Activated T-helper 1 cell treated with Interleukin-2 at 50 U/mL for 16 hours (primary cell): ENCODE measurements at places on chromosomes 12 and 14.

DNA sequence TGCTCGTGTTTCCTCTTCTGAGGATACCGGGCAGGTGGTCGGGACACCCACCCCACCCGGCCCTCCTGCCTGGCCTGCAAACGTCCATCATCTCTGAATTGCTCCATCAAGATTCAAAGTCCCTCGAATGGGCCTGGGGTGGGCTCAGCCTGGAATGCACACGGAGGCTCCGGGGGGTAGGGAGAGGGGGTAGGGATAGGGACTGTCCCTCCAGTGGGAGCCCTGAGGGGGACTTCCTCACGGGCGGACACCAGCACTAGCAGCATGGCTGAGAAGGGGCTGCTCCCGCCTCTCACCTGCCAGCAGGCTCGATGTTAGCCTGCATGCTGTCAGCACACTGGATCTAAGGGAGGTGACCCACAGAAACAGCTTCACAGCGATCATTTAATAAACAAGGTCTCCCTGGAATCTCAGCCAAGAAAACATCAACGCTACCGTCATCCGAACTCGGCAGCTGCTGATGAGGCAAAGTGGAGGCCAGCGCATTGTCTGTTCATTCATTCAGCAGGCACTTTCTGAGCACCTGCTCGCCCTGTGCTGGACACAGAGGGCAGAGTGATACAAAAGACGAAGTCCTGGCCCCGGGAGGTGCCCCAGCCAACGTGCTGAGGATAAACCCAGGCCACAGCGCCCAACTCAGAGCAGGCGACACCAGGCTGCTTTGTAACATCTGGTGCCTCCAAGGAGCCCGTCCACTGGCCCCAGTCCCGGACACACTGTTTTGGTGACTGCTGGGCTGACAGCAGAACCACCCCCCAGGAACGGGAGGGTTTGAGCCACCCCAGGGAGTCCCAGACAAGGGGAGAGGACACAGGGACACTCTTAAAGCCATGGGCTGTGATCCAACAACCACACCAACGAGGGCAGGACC, 6.3 kb downstream of the TMEM179 start:
- DNase-seq = no peak

- no peak for DNase-seq
Observed at GRCh38 chr12:99383258-99383657, 264.3 kb upstream of the GARIN6 start.

- DNase-seq = no peak
Observed at GRCh38 chr12:9794484-9795093, 32.7 kb upstream of the KLRF1 start.

DNA sequence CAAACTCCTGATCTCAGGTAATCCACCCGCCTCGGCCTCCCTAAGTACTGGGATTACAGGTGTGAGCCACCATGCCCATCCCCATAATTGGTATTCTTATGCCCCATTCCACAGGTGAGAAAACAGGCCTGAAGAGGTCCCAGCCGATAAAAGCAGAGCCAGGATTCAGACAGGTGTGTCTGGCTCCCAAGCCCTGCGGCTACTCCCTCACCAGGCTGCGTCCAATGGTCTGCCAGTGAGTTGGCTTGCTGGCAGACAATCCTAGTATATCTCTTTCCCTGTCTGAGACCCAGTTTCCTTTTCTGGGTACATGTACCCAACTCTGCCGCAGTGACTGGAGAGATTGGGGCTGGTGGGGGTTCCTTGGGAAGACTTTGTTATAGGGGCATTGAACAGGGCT, 1.9 kb upstream of the TSPAN9 start:
- DNase-seq = no peak

DNA sequence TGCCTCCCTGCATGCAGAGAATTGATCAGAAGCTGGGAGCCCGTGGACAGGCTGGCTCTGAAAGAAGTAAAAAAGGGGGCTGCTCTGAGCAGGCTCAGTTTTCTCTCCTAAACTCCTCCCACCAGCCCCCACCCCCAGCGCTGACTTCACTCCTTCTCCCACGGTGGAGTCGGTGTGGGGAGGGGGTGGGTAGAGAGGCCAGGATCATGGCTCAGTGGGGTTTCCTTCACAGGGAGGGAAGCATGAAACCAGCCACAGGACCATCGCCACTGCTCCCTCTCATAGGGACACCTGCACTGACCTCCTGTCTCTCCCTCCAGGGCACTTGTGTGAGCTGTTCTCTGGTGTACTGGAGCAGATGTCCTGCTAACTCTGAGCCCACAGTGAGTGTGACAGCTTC, 78.9 kb downstream of the STAB2 start:
- DNase-seq = no peak

DNA sequence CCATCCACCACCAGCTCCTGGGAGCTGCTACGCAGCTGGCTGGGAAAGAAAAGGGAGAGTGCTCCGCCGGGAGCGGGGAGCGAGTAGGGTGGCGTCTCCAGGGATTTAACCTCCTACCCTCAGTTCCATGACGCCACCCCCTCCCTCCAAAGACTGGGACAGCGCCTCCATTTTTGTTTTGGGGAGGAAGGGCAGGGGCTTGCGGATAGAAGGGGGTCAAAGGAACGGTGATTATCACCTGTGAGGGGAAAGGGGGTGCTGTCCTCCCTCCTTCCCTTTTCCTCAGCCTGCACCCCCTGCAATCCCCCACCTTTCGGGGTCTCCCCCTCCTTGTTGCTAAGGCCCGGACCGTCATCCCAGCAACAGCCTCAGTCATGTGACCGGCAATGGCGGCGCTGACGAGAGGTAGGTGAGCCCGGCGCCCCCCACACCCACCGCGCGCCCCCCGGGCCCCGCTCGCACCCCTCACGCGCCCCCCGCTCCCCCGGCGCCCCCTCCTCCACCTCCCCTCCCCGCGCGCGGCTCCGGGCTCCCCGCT, at the start of gene DTX3:
Gene DTX3, plus strand, starts transcription at position 371 of the 538 bp plus-strand sequence. CDS start 1,694 bp downstream, outside the sequence.
- no peak for DNase-seq

- DNase-seq = no peak
Observed at GRCh38 chr12:23621900-23622299, 327.6 kb downstream of the SOX5 start.

GRCh38 chr12:50960130-50960529, 7.8 kb downstream of the HIGD1C start:
- no peak for DNase-seq

GRCh38 chr14:24172261-24172860, 481 bp downstream of the REC8 start:
- no peak for DNase-seq

DNA sequence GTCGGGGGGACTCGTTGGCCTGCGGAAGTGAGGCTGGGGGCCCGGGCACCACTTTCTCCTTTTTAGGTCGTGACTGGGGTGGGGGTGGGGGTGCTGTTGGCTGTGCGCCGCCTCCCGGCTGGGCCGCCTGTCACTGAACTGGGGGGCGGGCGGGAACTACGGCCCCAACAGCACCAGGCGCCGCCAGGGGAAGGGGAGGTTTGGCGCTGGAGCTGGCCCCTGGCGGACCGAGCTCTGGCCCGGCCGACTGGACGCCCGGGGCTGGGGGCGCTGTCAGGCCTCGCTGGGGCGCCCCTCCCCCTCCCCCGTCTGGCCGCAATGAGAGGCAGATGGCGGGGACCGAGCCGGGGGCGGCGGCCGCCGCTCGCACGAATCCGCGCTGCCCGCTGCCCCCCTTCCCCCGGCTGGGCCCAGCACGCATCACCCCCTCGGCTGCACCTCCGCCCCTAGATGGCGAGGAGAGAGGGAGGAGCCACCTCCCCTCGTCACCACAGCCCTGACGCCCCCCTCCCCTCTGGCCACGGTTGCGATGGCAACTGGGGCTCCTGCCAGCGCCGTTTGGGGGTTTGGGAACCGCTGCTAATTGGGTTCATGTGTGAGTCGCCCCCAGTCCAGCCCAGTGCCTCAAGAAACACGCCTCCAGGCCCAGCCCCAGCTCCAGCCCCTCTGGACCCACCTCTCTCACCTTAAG, 723 bp downstream of the NFATC4 start:
- DNase-seq = no peak

DNA sequence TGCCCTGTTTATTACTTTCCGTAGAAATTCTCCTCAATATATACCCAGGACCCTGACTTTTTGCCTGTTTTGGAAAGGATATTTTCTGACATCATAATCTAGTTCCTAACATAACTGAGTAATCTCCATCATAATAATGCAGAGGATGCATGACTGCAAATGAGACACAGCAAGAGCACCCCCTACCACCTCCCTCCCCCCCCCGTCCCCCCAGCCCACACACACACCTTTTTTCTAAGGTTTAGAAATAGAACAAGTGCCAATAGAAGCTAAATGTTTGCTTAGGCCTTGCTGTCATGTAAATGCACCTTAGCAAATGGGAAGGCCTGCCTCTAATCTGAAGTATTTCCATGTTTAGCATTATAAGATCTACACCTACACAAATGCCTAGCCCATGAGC, at the start of gene PTHLH:
Gene PTHLH, minus strand, starts transcription at position 13 of the 400 bp plus-strand sequence. CDS start 3,239 bp downstream, outside the sequence.
- DNase-seq = no peak

- DNase-seq = no peak
Observed at GRCh38 chr14:38309522-38310277, 53.8 kb upstream of the CLEC14A start.

DNA sequence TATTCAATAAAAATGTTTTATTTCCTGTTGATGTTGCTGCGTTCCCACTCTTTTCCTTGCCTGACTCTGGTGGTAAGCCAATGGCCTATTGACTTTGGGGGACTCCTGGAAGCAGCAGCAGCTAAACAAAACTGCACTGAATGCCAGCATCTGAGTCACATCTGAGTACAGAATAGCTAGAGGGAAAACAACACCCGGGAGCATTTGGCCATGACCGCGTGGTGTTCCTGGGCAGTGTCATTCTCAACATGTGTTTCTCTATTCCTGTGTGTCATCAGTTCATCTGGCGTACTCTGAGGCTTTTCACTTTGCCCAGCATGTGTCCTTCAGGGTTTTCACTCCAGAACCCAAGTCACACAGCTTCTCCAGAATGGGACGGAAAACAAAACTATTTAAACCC, 238.8 kb downstream of the PAWR start:
- no peak for DNase-seq

- no peak for DNase-seq
Observed at GRCh38 chr14:23121361-23121771, 2.3 kb upstream of the CEBPE start.

- no peak for DNase-seq
Observed at GRCh38 chr12:62519043-62519442, 52.4 kb downstream of the MON2 start.

DNA sequence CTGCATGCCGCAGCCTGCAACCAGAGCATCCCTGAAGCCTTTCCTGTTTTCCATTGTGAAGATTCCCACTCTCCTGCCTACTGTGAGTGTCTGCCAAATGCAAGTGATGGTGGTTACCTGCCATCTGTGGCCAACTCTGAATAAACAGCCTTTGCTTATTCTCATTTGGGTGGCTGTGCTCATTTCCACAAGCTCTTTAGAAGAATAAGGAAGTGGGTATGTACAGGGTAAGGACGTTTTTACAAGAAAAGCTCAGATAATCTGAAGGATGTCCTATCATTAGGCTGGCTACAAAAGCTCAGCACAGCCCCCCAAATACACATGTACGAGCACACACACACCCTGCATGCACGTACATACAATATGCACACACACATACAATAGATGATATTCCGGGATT, 7.3 kb upstream of the RNASE1 start:
- DNase-seq = no peak

- DNase-seq = no peak
Observed at GRCh38 chr12:108518101-108518715, 3.1 kb downstream of the FICD start.

- no peak for DNase-seq
Observed at GRCh38 chr12:92425165-92425564, 277.6 kb upstream of the PLEKHG7 start.

DNA sequence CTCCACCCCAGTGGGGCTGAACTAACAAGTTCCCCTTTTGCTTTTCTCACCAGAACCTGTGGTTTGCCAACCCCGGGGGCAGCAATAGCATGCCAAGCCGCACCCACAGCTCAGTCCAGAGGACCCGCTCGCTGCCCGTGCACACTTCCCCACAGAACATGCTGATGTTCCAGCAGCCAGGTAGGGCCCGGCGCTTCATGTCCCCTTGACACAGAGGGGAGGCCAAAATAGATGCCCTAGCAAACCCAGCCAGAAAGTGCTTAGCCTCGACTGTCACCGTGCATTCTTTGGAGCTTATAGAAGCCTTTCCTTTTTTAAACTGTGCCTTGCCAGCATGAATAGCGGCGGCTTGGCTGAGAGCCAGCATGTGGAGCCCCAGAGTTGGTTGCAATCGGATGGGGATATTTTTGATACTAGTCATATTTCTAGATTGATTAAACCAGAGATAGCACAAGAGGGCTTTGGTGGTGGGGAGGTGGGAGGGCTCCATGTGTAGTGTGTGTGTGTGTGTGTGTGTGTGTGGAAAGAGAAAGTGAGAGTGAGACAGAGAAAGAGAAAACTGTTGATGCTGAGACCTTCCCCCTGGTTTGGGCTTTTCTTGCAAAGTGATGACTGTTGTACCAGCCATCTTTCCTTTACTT, 126.1 kb downstream of the GCH1 start:
- DNase-seq = no peak
